ENCODE measurements at places on chromosomes 3 and 15.

DNA sequence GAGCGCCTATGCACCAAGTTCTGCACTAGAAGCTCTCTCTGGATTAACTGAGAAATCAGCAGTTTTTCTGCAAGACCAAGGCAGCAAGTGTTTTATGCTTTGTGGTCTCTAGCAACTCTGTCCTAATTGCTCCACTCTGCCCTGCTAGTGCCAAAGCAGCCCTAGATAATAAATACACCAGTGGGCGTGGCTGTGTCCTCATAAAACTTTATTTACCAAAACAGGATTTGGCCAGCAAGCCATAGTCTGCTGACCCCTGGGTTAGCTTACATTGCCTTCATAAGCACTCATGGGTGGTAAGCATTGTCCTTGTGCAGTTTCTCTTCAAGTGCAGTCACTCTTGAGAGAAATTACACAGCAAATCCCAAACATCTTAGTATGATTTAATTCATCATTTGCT lies 30.7 kb upstream of the SLC24A5 start:
- DNase-seq, result no peak

- no peak for DNase-seq
Observed at GRCh38 chr15:30889196-30889595, 14.5 kb upstream of the FAN1 start.

- DNase-seq, result no peak
Observed at GRCh38 chr3:112375117-112375516, 42.2 kb downstream of the CD200 start.

DNA sequence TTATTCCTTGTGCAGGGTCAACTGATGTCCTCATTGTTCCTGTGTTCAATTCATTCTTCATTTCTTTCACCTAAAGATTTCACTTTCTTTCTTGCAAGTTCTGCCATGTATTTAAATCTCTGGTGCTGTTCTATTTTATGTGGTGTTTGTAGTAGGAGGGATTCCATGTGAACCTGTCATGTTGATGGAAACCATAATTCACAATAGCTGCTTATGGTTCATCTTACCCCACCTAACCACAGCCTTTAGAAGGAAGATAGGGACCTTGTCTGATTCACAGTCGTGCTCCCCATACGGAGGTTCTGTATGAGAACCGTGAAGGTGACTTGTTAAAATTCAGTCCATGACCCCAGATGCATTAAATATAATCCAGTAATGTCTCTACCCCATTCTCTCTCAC lies 21.9 kb downstream of the SLCO2A1 start:
- DNase-seq, result no peak

DNA sequence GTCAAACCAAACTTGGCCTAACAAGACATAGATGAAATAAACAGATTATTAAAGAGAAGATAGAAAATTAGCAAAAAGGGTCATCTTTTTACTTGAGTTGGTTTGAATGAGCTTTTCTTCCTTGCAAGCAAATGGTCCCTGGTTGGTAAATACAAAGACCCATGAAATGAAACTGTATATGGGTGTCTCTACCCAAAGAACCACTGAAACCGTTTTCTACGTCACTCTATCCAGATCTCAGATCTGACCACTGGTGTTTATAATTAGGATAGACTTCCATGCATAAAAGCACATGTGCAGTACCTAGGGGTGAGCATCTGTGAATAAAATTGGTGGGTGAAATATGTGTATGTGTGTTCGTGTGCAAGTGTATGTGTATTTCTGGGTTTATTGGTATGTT lies 73.2 kb downstream of the CLDN11 start:
- DNase-seq, result no peak

- DNase-seq, result peak; percentile 41
Observed at GRCh38 chr3:1439395-1439794, 346.6 kb downstream of the CNTN6 start.

DNA sequence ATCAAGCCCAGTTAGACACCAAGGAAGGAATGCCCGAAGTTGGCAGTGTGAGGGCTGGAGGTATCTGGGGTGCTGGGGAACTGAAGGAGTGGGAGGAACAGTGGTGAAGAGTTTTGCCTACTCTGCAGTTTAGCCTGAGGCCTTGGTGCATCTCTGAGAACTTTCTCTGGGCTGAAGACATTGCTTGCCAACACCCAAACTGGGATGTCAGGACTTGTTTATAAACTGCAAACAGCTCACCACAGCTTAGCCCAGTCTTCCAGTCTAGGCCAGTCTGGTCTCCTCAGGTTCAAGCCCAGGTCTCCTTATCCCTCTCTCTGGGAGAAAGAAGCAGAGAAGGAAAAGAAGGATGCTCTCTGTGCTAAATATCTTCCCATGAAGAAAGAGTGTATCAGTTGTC lies 68.0 kb upstream of the BOC start:
- DNase-seq, result no peak

GRCh38 chr3:127233371-127233770 lies 40.4 kb downstream of the PRR23E start:
- no peak for DNase-seq

DNA sequence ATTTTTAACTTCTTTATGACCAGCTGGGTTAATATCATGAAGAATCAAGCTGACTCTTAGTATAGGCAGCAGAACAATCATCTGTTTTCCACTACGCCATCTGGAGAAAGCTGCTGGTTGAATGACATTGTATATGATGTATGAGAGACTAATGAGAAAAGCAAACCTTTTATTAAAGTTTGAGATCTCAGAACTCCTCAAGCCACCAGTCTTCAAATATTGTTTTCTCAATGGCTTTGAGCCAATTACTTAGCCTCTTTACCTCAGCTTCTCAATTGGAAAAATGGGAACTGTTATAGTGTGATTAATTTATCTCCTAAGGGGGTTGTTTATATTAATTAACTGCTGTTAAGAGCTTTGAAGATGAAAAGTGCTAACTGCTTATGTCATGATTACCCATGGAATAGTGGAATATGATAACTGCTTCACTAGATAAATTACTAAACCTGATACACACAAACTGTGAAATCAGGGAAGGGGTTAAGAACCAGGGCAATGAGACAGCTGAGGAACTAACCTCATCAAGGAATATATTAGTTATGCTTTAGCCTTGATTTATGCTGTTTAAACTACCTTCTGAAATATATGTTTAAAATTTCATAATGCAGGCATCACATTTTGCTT lies 330.1 kb downstream of the SOX2 start:
- no peak for DNase-seq

DNA sequence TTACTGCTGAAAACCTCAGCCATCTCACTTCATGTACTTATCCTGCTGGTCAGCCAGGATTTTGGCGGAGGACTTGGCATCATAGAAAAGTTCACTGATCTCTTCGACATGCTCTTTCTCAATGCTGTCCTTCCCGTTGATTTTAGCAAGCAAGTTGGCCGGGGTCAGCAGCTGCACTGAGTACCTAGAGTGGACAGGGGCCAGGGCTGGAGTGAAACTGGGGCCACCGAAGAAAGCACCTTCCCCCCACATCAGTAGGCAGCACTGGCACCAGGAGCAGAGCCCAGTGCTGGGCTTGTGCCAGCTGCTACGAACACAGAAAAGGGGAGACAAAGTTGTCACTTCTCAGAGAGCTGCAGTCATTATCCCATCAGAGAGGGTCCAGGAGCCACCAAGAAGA lies 29.0 kb downstream of the SEC61A1 start:
- no peak for DNase-seq

GRCh38 chr15:93164409-93164808 lies 75.4 kb upstream of the RGMA start:
- no peak for DNase-seq

- no peak for DNase-seq
Observed at GRCh38 chr3:71796290-71796689, 11.3 kb upstream of the PROK2 start.

DNA sequence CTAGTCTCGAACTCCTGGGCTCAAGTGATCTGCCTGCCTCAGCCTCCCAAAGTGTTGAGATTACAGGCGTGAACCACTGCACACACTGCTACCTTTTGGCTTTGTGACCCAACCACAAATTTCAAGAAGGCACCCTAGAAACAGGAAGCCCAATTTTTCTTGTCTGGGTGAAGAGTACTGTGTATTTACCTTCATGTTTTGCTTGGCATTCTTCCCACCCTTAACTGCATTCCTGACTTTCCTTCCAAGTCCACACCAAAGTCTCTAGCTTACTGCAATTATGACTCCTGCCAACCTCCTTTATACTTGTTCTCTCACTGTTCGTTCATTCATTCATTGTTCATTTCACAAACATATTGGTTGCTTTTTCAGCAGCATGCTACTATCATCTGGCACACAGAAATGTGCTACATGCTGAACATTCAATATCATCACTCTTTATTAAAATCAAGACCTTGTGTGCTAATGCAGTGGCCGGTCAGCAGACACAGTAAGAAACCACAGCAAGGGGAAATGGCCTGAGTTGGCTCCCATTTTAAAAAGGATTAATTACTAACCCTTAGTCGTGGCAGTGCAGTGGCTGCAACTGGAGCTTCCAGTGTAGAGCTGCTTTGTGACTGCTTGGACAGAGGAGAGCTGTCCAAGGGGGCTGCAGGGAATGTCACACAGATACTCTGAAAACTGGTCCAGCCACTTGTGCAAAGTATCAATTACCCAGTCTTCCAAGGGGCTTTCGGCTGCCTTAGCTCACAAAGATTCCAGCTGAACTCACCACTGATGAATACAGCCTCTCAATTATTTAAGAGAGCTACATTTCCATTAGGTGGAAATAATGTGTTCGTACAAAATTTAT lies 94.0 kb downstream of the ETFA start:
- no peak for DNase-seq

DNA sequence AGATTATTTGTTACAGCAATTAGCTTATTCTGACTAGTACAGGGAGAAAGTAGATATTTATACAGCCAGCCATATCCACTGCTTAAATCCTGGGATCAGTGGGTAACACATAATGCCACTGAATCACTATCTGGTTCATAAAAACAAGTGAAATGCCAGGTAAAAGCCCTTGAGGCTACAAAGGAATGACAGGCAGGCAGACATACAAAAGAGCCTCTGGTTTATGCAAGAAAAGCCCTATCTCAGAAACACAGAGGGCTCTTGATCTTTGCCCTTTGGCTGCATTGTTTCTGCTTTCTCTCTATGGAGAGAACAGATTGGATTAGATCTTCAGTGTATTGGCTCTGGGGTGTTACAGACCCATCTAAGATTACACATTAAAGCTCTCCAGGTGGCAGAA lies 115.4 kb upstream of the GADL1 start:
- DNase-seq, result peak; percentile 50
